Stimulated activated CD4-positive, alpha-beta T cell treated with anti-CD3 and anti-CD28 coated beads, TNF-alpha, amount 100 ng/mL, for 48 hours (primary cell): ENCODE measurements at places on chromosomes 4 and X.

- DNase-seq, result no peak
These were observed 271.5 kb downstream of the LDB2 start for GRCh38 chr4:16626945-16627344.

- no peak for DNase-seq
These were observed 39.2 kb upstream of the NMU start for GRCh38 chr4:55675196-55675793.

DNA sequence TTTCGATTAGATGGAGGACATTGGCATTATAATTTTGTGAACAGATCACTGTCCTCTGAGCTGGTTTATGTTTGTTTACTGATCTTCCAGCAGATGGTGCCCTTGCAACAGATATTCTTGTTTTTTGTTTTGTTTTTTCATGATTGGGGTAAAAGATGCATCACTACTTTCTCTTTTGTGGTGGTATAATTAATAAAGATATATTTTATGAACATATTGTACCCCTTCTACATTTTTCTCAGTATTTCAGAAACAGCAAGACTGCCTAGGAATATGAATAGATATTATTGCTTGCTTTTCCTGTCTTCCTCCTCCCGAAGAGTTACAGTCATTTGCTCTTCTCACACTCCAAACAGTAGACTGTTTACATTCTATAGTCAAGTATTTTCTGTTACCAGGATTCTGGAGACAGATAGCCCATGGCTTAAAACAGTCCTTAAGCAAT, 905.2 kb downstream of the TRAM1L1 start:
- DNase-seq, result no peak

- DNase-seq, result no peak
These were observed 139.8 kb downstream of the WDFY3 start for GRCh38 chr4:84826681-84827080.

- DNase-seq, result no peak
These were observed 58.4 kb upstream of the NKX1-1 start for GRCh38 chr4:1464581-1465171.

DNA sequence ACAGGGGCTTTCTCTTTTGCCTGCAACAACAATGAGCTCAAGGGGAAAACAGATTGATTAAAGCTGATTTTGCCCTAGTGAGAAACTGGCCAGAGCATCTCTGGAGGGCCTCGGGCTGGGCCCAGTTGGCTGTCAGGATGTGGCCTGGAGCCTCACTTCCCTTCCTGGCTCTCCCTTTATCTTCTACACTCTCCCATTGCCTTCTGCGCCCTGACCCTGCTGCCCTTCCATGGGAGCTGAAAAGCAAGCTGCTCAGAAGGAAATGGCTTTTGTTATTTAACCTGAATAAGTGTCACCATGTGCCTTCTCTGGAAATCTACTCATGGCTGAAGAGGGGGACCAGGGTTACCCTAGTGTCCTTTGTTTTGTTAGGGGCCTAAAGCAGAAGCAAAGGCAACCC, 43.8 kb downstream of the NHSL2 start:
- no peak for DNase-seq

GRCh38 chr4:120517966-120518365, 404.6 kb downstream of the PRDM5 start:
- no peak for DNase-seq

- DNase-seq, result no peak
These were observed 124.9 kb downstream of the RELL1 start for GRCh38 chr4:37561196-37561802.

GRCh38 chr4:169361756-169362155, 91.0 kb upstream of the SH3RF1 start:
- DNase-seq, result no peak

GRCh38 chrX:64184396-64184795, 21.1 kb downstream of the AMER1 start:
- no peak for DNase-seq

- no peak for DNase-seq
These were observed 75.4 kb downstream of the FAT4 start for GRCh38 chr4:125390126-125390525.

DNA sequence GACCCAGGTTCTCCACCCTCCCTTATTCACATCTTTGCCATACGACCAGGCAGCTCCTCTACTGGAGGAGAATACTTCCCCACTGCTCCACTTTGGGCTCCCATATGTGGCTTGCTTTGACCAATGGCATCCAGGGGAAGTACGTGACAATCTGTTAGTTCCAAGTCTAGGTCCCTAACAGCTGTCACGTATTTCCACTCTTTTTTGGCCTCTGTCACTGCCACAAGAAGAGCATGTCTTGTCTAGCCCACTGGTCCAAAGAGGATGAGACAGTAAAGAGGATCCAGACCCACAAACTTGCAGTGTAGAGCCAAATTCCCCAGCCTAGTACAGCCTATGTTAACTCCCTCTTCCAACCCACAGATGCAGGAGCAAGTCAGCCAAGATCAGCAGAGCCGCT, 49.7 kb upstream of the GATB start:
- no peak for DNase-seq

GRCh38 chr4:189096717-189097116, 844.0 kb upstream of the FRG1 start:
- no peak for DNase-seq

GRCh38 chr4:165905405-165906027, 32.5 kb downstream of the TLL1 start:
- DNase-seq, result no peak

- DNase-seq, result no peak
These were observed 20.5 kb upstream of the FAM193A start for GRCh38 chr4:2515830-2516550.

DNA sequence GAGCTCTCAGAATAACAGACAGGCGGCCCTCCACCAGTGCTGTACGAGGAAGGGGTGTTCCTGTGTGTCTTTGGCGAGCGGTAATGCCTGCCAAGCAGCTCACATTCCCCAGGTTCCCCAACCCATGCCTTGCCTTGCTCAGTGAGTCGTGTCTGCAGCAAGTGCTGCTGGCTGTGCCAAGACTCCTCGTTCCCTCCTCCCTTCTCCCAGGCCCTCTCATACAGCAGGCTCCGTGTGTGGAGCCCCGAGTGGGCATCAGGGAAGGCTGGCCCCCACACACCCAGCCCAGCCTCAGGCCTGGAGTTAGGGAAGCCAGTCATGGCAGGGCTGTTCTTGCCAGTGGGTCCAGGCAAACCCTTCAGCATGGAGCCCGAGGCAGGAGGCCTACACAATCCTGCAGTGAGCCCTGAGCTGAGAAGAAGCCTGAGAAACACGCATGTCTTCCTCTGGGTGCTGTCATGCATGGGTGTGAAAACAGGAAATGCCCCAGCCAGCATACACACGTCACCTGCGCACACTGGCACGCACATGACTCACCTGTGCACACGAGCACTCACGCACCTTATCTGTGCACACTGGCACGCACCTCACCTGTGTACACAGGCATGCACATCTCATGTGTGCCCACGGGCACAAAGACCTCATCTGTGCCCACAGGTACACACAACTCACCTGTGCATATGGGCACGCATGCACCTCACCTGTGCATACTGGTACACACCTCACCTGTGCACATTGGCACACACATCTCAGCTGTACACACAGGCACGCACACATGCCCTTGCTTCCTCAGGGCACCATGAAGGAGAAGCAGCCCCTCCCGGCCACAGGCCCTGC, 238.7 kb downstream of the DHRSX start:
- no peak for DNase-seq

DNA sequence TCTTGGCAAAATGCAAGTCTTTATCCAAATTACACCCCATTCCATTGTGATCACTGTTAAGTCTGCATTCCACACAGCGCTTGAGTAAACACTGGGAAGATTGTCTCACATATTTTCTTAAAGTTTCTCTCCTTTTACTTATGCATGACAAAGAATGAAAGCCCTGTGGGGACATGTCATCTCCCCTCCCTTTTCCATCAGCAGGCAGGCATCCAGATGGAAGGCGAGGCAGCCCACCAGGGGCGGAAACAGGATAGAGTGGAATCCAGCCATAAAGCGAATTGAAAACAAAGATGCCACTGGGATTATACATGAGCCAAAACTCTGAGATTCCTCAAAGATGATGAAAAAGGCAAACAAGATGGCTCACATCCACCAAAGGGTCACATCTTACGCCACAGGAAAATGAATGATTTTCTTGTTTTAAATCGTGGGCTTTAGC, 78.2 kb downstream of the AFAP1 start:
- DNase-seq, result no peak

DNA sequence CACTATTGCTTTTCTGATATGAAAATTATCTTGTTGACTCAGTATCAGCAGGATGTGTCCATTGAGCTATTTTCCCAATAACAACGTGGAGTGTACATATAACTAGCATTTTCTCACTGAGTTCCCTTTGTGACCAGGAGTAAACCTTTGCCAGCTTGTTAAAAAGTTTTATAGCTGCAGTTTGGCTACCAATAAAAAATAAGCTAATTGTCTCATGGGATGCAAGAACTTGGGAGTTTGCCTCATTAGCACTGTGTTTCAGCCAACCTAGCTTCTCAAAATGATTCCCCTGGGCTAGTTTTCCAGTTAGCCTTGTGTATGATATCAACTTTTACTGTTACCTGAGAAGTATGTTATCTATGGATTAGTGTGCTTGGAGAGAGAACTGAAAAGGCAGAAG, 24.9 kb upstream of the ANXA5 start:
- DNase-seq, result no peak

DNA sequence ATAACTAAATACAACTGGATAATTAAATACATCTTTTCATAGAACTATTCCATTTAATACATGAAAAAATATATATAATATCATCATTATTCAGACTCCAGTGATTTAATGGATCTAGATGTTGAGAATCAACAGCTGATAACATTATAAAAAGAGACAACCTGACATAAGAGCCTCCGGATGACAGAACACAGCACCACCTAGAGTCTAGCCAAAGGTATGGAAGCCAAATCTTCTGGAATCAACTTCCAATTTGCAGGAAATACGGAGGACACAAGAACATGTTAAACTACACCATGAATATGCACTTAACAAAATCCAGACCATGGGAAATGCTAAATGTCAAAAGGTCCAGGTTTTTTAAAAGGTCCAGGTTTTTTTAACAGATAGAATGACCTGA, 55.0 kb downstream of the LRBA start:
- DNase-seq, result no peak

- no peak for DNase-seq
These were observed 411.3 kb downstream of the SPRY1 start for GRCh38 chr4:123807866-123808265.

- DNase-seq, result no peak
These were observed 172.3 kb downstream of the SHOX start for GRCh38 chrX:802846-803245.

- DNase-seq, result no peak
These were observed 54.7 kb downstream of the CNGA2 start for GRCh38 chrX:151789179-151789800.

GRCh38 chr4:26289401-26289800, 31.4 kb upstream of the RBPJ start:
- no peak for DNase-seq

- no peak for DNase-seq
These were observed 330.5 kb upstream of the AADAT start for GRCh38 chr4:170420255-170420693.

DNA sequence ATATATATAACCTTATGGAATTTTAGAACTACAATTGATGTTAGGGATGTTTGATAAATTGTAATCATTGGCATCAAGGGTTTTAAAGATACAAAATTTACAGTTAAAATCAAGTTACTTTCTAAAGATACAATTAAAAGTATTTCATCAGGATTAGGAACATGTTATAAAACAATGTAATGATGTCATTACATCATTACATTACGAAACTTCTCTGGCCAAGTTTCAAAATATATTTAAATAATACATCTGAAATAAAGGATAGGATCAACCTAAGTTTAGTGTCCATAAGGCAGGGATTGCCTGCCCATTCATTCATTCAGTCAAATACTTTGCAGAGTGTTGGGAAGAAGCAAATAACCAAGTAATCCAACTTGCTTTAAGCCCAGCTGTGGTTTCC, 75.1 kb downstream of the TENM3 start:
- no peak for DNase-seq

DNA sequence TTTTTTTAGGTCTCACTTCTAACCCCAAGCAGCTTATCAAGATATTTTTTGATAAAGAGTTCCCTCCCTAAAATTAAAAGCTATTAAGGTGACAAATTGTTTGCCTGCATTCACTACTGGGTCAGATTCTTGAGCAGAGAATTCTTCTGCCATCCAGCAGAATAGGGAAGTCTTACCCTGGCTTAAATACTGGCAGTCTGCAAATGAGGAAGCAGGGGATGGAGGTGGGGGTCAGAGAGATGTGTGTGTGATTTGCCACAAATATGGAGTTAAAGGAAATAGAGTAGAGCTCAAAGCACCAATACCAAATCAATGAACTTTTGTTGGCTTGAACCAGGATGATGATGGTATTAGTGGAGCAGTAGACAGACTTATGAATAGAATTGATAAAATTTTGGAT, 122.2 kb downstream of the ANXA5 start:
- no peak for DNase-seq

DNA sequence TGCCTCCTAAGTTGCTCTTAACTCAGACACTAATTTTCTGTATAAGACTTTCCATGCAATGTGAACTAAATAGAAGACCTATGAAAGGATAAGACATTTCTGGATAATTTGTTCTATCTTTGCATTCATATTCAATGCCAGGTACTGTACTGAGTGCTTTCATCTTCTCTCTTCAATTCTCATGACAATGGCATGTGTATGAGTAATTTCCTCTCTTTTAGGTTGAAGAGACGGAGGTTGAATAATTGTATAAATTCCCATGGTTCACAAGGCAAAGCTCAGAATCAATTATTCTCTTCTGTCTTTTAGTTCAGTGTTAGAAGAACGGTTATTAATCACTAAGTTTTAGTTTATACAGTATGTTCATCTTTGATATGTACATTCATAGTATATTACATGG, 29.3 kb upstream of the CFAP299 start:
- DNase-seq, result no peak

GRCh38 chr4:140141210-140141835, 12.7 kb downstream of the MAML3 start:
- no peak for DNase-seq

- DNase-seq, result no peak
These were observed 46.1 kb upstream of the CTSO start for GRCh38 chr4:155999725-156000124.

DNA sequence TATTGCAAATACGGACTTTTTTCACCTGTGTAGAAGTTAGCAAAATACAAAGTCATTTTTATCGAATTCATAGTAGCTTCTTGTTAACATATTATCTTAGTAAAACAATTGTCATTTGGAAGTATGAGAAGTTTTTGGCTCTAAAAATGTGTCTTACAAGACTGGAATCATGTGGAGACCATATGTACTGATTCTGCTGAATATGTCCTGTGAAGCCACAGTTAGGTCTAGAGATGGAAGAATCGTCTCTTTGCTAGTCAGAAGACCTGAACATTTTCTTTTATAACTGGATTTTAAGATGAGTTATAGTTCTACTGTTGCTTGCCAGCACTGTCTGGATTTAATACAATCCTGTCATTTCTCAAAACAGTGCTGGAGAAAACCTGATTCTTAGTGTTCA, 29.0 kb downstream of the TMEM165 start:
- no peak for DNase-seq

- no peak for DNase-seq
These were observed 2.4 kb upstream of the PCDH10 start for GRCh38 chr4:133146574-133147241.
